ENCODE measurements at places on chromosomes 1 and 21.

DNA sequence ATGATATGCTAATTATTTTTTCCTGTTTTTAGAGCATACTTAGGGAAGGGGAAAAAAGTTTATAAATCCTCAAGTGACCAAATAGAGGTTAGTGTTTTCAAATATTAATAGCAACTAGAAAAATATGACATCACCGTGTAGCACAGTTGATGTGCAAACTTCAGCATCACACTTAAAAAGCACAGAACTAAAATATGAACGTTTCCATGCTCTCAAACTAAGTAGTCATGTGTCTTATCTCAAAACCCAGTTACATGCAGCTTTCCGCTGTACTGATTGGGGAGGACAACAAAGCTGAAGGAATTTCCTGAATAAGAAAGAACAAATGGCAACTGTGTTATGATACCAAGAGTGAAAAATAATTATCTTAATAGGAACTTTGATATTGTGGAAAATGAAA lies 903.7 kb downstream of the ADGRL2 start:
- H3K27ac ChIP-seq: no peak overlapping the region
- H3K4me1 ChIP-seq: no peaks in the 10 kb centered on the region
- no peaks in the 10 kb centered on the region for H3K27me3 ChIP-seq
- DNase-seq: no peak
- H3K36me3 ChIP-seq: no peaks in the 10 kb centered on the region
- no peak overlapping the region for H3K4me3 ChIP-seq

- peaks cover 40% of the 10 kb centered on the region for H3K4me1 ChIP-seq
- no peak for DNase-seq
- H3K36me3 ChIP-seq: no peaks in the 10 kb centered on the region
- H3K27ac ChIP-seq: peak overlapping the region; percentile 68
- H3K4me3 ChIP-seq: 0 out of 2 replicates have a peak overlapping the region, but pooled peaks have one; percentile 12
Measured at GRCh38 chr1:202568410-202568809, 141.8 kb downstream of the SYT2 start.

GRCh38 chr1:67610450-67610849 lies 74.6 kb upstream of the GADD45A start:
- DNase-seq: no peak
- H3K27me3 ChIP-seq: peaks cover 3% of the 10 kb centered on the region
- no peaks in the 10 kb centered on the region for H3K36me3 ChIP-seq
- peaks cover 27% of the 10 kb centered on the region for H3K4me1 ChIP-seq

- peak overlapping the region; percentile 98 for H3K27ac ChIP-seq
- no peak for DNase-seq
Measured at GRCh38 chr1:15180189-15180588, 26.6 kb downstream of the TMEM51 start.

GRCh38 chr1:25718732-25719131 lies 81.3 kb upstream of the SELENON start:
- H3K4me1 ChIP-seq: peaks cover 6% of the 10 kb centered on the region
- no peak for DNase-seq
- H3K27ac ChIP-seq: no peak overlapping the region
- H3K36me3 ChIP-seq: no peaks in the 10 kb centered on the region
- no peak overlapping the region for H3K4me3 ChIP-seq

- H3K36me3 ChIP-seq: peaks cover 15% of the 10 kb centered on the region
- no peaks in the 10 kb centered on the region for H3K27me3 ChIP-seq
- peak overlapping the region; percentile 65 for H3K27ac ChIP-seq
- H3K4me1 ChIP-seq: peaks cover 55% of the 10 kb centered on the region
- DNase-seq: peak; percentile 9
Measured at GRCh38 chr1:205183676-205184335, 27.7 kb downstream of the DSTYK start.

GRCh38 chr1:182149411-182149965 lies 88.0 kb upstream of the ZNF648 start:
- H3K36me3 ChIP-seq: no peaks in the 10 kb centered on the region
- DNase-seq: peak; percentile 88
- no peak overlapping the region for H3K4me3 ChIP-seq

Data from HFFc6 (cell line).